Stimulated activated CD8-positive, alpha-beta memory T cell treated with anti-CD3 and anti-CD28 coated beads, Interleukin-12 subunit alpha, Interleukin-12 subunit beta, amount 100 ng/mL, for 1 hour (primary cell): ENCODE measurements at places on chromosomes 1 and 21.

DNA sequence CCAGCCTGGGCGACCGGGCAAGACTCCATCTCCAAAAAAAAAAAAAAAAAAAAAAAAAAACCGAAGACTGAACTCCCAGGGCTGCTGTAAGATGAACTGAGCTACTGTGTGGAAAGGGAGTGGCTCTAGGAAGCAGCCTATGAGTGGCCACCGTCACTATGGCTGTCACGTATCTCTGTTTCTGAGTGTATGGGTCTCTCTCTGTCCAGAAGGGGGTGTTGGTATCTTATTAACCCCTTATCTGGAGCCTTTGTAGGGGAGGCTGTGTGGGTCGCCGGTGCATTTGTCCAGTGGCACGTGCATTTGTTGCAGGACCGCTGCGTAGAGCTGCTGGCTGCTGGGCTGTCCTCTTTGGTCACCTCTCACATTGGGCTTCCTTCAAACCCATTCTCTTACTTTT is 326.6 kb downstream of the CAMTA1 start:
- no peak for DNase-seq

- DNase-seq = no peak
Observed at GRCh38 chr1:203127666-203128430, at the start of gene ADORA1. Gene ADORA1 (plus strand): TSS chr1:203127726. CDS start chr1:203128842, 1,116 bp downstream.

- DNase-seq = no peak
Observed at GRCh38 chr1:244836135-244836521, 670 bp downstream of the COX20 start.

DNA sequence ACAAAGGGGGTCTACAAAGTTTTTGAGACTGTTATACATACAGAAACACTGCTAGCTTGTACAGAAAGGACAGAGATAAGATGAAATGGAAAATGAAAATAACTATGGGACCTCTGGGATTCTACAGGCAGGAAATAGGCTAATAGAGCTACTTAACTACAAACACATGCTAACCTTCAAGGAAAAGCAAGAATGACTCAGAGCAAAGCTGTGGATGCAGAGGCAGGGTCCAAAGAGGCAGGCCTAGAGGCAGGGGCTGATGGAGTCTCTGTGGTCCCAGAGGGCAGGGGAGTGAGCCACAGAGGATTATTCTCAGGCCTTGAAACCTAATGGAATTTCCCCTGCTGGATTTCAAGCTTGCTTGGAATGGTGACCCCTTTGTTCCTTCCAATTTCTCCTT is 18.7 kb upstream of the GOLT1A start:
- no peak for DNase-seq

DNA sequence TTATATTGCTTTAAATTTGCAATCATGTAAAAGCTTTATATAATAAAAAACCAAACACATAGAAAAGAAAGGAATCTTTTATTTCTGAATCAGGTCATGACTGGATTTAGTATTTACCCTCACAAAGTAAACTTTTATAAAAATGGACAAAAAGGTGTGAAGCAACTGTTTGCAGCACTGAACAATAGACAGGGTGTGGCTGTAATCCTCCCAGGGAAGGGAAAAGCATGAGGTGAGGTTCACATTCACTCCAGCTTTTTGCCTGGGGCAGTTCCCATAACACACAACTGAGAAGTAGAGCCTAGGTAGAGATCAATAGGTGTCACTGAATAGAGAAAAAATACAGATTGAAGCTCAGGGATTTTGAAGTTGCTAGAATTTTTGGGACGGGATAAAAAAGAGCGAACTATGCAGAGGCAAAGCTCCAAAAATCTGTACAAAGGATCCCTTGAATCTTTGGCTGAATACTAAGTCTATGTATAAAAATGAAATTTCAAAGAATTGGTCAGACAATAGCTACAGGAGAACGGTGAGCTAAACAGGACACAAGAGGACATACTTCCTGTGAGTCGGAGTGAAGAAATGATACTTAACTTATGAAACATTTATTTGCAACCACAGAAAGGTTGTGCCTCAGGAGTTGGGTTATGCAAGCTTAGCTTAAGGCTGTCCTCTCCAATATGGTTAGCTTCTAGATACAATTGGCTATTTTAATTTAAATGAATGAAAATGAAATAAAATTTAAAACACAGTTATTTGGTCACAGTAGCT is 162.0 kb upstream of the ZP4 start:
- no peak for DNase-seq

GRCh38 chr1:95035536-95035935 is 37.2 kb downstream of the ALG14 start:
- DNase-seq = no peak

- no peak for DNase-seq
Observed at GRCh38 chr1:3521426-3521825, 67.0 kb downstream of the ARHGEF16 start.

- DNase-seq = no peak
Observed at GRCh38 chr1:90502696-90503095, 214.4 kb downstream of the BARHL2 start.

DNA sequence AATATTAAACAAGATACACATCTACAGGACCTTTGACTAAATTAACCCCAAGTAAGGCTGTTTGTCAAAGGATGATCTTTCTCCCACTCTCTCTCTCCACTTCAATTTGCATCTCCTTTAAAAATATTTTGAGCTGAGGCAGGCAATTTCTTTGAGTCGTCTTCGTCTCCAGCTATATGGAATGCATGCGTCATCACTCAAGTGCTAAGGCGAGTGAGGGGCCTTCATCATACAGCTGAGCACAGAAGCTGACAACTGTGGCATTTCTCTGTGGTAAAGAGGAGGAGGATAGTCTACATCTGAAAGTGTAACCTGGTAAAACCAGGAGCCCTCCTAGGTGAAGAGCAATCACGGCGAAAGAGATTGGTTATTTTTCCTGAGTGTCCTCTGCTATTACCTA is 7.6 kb downstream of the EPHX4 start:
- no peak for DNase-seq

DNA sequence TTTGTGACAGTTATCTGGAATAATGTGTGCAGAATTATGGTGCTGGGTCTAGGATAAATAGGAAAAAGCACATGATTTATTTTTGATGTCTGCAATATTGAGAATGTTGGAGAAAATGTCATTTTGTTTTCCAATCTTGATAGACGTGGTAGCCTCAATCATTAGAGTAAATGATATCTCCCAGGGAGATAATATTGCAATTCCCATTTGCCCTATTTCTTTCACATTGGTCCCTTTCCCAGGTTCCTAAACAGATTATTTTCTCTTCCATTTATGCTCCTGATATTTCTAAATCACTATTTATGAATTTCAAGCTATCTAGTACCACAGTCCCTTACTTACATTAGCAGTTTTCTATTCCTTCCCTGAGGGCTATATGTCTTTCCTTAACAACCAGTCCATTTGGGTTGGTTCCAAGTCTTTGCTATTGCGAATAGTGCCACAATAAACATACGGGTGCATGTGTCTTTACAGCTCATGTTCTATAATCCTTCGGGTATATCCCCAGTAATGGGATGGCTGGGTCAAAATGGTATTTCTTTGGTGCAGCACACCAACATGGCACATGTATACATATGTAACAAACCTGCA is 447.3 kb downstream of the PLA2G4A start:
- no peak for DNase-seq

GRCh38 chr21:15034126-15034853 is 30.5 kb downstream of the NRIP1 start:
- DNase-seq = no peak

GRCh38 chr1:29625084-29625420 is 388.7 kb downstream of the PTPRU start:
- no peak for DNase-seq

DNA sequence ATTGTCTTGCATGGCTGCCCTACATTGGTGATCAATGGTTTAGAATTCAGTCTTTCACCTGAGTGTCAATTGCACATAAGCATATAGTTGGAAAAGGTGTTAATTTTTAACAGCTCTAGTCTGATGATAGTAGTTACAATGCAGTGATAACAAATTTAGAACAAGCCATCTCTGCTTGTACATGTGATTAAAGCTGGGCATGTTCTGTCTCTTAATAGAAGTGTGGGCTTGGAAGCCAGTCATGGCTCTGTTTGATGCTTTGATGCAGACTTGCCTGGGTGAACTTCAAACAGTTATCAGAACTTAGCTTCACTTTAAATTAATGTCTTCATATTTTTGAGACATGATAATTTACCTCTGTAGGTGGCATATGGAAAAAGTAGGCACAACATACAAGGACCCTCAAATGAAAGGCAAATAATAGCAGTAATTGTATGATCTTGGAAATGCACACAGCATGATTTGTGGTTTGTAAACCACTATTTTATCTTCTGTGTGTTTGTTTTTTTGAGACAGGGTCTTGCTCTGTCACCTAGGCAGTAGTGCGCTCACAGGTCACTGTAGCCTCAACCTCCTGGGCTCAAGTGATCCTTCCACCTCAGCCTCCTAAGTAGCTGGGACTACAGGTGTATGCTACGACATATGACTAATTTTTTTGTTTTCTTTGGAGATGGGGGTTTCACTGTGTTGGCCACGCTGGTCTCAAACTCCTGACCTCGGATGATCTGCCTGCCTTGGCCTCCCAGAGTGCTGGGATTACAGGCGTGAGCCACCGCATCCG is 3.8 kb downstream of the DDI2 start:
- DNase-seq = no peak

DNA sequence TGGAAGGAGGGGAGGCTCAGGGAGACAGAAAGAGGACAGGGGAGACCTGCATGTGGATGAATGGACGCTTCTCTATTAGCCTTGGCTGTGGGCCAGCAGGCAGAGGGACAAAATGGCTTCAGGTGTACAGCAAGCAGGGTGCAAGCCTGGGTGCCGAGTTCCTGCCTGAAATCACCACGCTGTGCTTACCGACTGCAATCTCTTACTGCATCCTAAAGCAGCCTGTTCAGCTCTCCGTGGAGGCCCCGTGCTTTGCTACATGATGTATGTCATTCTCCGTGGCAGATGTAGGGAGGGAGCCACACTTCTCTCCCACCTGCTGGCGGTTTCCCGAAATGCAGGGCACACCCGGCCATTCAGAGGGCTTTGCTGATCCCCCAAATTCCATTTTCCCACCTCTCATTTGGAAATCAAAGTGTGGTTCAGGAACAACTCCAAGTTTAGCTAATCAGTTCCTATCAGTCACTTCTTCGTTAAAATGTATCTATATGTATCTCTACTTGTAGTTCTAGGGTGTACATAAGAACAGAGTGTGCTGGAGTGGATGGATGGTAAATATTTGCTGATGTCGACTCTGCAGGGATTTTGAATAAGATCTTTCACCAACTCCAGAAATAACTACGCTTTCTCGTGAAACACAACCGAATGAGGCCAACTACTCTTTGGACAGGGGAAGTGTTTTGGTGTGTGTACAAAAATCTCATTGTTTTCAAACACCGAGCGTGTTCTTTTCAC is 122.3 kb upstream of the BACE2 start:
- no peak for DNase-seq

GRCh38 chr1:21050031-21050430 is 126.7 kb downstream of the EIF4G3 start:
- no peak for DNase-seq

DNA sequence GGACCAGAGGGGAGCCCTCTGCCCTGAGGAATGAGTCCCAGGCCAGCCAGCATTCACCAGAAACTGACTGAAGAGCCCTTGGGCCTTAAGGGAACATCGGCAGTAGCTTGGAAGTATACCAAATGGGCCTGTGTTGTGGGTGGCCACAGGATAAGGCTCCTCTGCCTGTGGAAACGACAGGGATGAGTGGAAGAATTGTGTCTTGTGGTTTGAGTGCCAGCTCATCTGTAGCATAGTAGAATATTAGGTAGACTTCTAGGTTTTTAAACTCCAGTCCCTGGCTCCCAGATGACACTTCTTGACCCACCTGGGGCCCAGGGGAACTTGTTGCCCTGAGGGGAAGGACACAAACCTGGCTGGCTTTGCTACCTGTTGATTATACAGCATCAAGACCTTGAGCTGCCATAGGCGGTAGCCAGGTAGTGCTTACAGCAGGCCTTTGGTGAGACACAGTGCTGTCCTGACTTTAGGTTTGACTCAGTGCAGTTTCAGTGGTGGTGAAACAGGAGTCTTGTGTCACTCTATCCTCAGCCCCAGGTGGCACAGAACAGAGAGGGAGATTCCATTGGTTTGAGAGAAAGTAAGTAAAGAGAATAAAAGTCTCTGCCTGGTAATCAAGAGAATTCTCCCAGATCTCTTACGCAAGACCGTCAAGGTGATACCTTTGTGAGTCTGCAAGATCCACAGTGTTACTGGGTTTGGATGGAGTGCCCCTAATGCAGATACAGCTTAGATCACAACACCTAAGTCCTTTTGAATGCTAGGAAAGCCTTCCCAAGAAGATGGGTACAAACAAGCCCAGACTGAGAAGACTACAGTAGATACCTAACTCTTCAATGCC is 50.2 kb downstream of the RABGAP1L start:
- no peak for DNase-seq

DNA sequence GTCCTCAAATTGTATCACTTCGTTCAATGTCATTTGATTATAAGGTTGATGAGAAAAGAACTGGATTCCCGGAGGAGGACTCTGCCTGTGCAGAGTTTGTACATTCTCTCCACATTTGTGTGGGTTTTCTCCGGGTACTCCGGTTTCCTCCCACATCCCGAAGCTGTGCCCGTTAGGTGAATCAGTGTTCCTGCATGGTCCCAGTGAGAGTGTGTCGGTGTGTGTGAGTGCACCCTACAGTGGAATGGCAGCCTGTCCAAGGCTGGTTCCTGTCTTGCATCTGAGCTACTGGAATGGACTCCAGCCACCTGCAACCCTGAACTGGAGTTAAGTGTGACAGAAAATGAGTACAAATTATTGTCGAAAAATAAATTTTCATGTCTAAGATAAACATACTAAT is 92.2 kb upstream of the KCTD3 start:
- DNase-seq = no peak

DNA sequence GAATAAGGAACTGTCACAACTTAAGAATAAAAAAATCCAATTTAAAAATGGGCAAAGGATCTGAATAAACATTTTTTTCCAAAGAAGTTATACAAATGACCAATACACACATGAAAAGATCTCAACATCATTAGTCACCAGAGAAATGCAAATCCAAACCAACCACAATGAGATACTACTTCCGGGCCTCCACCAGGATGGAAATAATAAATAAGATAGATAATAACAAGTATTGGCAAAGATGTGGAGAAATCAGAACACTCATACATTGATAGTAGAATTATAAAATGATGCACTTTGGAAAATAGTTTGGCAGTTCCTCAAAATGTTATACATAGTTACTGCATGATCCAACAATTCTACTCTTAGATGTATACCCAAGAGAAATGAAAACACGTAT is 18.7 kb downstream of the ZSWIM5 start:
- no peak for DNase-seq

DNA sequence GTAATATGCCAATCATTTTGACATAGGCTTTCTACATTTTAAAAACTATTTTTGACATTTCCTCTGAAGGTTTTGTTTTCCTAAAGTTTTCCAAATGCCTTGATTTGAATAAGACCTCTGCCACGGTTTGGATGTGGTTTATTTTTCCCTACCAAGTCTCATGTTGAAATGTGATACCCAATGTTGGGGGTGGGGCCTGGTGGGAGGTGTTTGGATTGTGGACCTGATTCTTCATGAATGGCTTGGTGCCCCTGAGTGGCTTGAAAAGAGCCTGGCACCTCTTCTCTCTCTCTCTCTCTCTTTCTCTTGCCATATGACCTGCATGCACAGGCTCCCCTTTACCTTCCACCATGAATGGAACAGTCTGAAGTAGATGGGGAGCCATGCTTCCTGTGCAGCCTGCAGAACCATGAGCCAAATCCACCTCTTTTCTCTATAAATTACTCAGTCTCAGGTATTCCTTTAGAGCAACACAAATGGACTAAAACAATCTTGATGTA is 14.8 kb downstream of the MMEL1 start:
- DNase-seq = no peak

- DNase-seq = no peak
Observed at GRCh38 chr21:37509802-37510393, 143.3 kb downstream of the DYRK1A start.

- no peak for DNase-seq
Observed at GRCh38 chr1:1132956-1133750, 17.3 kb upstream of the C1orf159 start.
